Small intestine (tissue), 16 donors: ENCODE measurements at places on chromosomes 1 and 21. TPM values are rescaled to one million over a fixed set of nuclear protein-coding genes. Genes with fewer than 3 reads are reported as not detected.

DNA sequence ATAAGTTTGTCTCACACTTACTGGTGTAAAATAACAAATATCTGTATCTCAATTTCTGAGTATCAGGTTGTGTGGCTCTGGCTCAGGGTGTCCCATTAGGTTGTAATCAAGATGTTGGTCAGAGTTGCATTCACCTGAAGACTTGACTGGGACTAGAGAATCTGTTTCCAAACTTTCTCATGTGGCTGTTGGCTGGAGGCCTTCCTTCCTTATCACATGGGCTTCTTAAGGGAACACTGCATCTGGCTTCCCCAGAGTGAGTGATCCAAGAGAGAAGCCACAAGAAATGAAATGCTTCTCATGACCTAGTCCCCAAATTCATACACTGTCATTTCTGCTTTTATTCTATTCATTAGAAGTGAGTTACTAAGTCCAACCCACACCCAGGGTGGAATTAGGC is 568.4 kb upstream of the CAMK1G start:
- no peaks in the 10 kb centered on the region for H3K27me3 ChIP-seq
- H3K36me3 ChIP-seq = no peaks in the 10 kb centered on the region
- H3K4me3 ChIP-seq = no peak overlapping the region

- H3K27me3 ChIP-seq = no peaks in the 10 kb centered on the region
- peaks cover 4% of the 10 kb centered on the region for H3K4me1 ChIP-seq
- no peak for DNase-seq
- peak overlapping the region; percentile 15 for H3K27ac ChIP-seq
- H3K36me3 ChIP-seq = peaks cover 8% of the 10 kb centered on the region
These were observed 11.5 kb downstream of the AK2 start for GRCh38 chr1:33025180-33025569.

DNA sequence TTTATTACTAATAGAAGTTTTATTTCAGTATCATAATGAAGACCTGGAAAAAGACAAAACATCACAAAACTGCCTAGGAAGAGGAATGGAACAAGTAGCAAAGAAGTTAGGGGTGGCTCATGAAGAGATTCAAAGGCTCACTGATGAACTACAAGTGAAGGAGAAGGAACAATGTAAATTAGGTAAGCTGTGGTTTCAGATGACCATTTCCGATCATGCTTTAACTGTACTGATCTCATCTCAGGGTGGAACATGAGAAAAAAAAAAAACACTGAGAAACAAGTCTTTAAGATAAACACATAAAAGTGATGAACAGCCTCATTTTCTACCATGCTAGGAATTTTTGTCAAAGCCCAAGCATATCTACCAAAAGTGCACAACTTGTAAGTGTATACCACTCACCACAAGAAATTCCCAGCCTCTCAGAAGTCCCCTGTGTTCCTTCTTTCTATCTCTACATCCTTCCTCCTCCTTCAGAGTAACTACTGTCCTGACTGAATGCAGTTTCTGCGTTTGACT is 19.6 kb downstream of the CCDC30 start:
- H3K27ac ChIP-seq = no peak overlapping the region
- no peak for DNase-seq
- peaks cover 9% of the 10 kb centered on the region for H3K36me3 ChIP-seq
- no peaks in the 10 kb centered on the region for H3K27me3 ChIP-seq
- H3K4me3 ChIP-seq = no peak overlapping the region
- no peaks in the 10 kb centered on the region for H3K4me1 ChIP-seq

DNA sequence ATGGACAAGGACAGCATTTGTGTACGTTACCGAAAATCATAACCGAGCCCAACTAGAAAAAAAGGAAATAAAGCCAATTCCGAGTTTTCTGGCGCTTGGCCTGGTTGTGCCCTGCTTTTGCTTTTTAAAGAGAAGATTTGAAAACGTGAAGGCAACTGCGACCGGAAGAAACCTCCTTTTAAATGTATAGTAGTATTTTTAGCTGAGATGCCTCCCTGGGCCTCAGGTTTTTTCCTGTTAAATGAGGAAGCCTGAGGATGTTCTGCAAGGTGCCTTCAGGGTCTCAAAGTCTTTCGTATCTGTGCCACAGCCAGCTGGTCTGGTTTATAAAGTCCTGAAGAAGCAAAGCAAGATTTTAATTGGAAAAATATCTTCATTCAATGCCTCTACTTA is 371 bp upstream of the ODF2L start:
- no peaks in the 10 kb centered on the region for H3K36me3 ChIP-seq
- peak overlapping the region; percentile 67 for H3K4me3 ChIP-seq
- H3K27me3 ChIP-seq = no peaks in the 10 kb centered on the region
- H3K27ac ChIP-seq = peak overlapping the region; percentile 71
- H3K4me1 ChIP-seq = no peaks in the 10 kb centered on the region

DNA sequence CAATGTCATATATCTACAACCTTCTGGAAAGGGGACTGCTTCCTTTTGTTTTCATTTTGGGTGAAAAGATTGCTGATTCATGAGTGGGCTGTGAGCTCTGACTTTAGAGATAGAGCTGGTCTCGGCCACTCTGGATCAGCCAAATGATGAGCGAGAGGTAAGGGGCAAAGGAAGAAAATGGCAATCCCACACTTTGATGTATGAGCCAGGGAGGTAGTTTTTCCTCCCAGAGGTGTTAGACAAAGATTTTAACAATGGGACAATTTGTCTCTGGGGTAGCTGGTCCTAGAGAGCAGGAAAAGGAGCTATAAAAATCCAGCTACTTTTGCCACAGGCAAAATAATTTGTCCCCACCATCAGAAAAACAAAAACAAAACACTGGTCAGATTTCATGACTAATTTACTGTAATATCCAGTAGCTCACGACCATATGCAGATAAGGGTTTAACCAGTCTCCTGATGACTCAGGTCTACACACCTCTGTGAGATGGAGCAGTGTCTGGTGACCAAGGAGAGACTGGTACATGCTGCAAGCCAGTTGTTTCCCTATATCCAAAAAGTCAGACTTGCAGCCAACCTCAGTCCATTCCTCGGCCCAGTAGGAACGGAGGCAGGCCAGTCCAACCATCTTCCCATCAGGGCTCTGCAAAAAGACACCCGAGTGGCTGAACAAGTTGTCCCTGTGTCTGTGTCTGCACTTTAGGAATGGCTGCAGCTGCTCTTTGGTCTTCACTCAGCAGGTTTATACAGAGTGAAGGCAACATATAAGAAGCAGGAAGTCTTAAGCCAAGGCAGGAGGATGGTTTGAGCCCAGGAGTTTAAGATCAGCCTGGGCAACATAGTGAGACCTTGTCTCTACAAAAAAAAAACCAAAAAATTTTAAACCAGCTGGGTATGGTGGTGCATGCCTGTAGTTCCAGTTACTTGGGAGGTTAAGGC is 29.2 kb downstream of the DNASE2B start:
- H3K4me1 ChIP-seq = no peaks in the 10 kb centered on the region
- H3K36me3 ChIP-seq = no peaks in the 10 kb centered on the region
- H3K4me3 ChIP-seq = no peak overlapping the region
- no peaks in the 10 kb centered on the region for H3K27me3 ChIP-seq
- no peak overlapping the region for H3K27ac ChIP-seq

DNA sequence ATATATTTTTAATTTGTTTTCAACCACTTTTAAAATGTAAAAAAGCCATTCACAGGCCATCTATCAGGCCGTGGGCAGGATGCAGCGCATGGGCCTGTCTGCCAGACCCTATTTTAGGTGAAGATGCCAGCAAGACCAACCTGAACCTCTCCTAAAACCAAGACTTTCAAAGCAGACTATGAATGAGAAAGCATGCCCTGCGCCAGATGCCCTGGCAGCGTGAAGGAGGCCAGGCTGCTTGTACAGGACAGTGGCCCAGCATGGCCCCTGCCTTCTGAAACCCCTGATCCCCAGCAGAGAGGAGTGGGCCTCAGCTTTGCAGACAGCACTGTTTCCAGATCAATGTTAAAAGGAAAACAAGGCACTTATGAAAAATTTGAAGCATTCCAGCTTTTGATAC is 31.6 kb downstream of the WDR4 start:
- H3K27me3 ChIP-seq = no peaks in the 10 kb centered on the region
- no peaks in the 10 kb centered on the region for H3K4me1 ChIP-seq
- no peak for DNase-seq
- H3K36me3 ChIP-seq = peaks cover 84% of the 10 kb centered on the region

DNA sequence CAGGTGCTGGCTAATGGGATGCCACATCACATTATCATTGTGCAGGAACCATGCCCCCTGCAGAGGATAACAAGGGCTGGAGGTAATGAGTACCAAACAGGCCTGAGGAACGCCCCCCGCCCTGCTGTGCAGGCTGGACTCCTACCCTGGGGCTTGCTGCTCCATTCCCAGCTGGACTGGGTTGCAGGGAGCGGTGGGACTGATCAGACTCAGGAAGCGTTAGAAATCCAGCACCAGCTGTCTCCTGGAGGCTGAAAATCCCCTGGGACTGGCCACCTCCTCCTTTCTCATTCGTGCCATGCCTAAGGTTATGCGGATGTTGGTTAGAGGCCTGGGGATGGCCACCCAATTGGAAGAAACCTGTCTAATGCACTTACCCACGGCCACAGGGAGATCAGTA is 36.9 kb upstream of the POU3F1 start:
- no peak for DNase-seq
- no peak overlapping the region for H3K27ac ChIP-seq
- H3K4me1 ChIP-seq = no peaks in the 10 kb centered on the region
- H3K36me3 ChIP-seq = no peaks in the 10 kb centered on the region
- no peak overlapping the region for H3K4me3 ChIP-seq

DNA sequence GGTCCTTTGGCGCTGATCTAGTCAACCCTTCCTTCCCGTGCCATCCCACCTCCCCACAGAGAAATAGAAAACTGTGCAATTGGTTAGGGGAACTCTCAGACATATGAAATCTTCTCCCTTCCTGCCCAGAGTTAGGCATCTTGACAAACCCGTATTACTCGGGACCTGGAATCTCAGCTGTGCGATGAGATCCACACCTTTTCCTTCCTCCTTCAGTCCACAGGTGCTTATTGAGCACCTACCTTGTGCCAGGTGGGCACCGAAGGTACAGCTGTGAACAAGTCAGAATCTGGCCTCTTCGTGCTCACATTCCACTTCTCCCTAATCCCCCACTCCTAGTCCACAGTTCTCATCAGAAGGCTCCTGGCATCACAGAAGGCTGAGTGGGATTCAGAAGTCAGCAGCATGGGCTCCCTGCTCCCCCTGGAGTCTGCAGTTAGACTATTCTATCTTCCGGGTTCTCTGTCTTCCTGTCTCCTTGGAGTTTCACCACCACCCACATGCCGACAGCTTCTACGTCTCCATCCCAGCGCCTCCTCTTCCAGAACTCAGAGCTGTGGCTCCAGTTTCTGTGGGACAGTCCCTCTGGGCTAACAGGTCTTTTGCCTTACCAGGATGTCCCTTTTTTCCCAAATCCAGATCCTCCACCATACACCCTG is 23.0 kb downstream of the KNCN start:
- peaks cover 17% of the 10 kb centered on the region for H3K4me1 ChIP-seq
- no peak overlapping the region for H3K4me3 ChIP-seq

GRCh38 chr1:56773341-56774066 is 45.7 kb downstream of the FYB2 start:
- no peaks in the 10 kb centered on the region for H3K4me1 ChIP-seq
- H3K36me3 ChIP-seq = no peaks in the 10 kb centered on the region
- DNase-seq = no peak
- no peak overlapping the region for H3K4me3 ChIP-seq
- H3K27ac ChIP-seq = no peak overlapping the region
- no peaks in the 10 kb centered on the region for H3K27me3 ChIP-seq

GRCh38 chr1:61318319-61319125 is 236.2 kb downstream of the NFIA start:
- H3K4me1 ChIP-seq = no peaks in the 10 kb centered on the region
- no peak overlapping the region for H3K4me3 ChIP-seq
- no peaks in the 10 kb centered on the region for H3K36me3 ChIP-seq
- no peak for DNase-seq
- no peaks in the 10 kb centered on the region for H3K27me3 ChIP-seq

DNA sequence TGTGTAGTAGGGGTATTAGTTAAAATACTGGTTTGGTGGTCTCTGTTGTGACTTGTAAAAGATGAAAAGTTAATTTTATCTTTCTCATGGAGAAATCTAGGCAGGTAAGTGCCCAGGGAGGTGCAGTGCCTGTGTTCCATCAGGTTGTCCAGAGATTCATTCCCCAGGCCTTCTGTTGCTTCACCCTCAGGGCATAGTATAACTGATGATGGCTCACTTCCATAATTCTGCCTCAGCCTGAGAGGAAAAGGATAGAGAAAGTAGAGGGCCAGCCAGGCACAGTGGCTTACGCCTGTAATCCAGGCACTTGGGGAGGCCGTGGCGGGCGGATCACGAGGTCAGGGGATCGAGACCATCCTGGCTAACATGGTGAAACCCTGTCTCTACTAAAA is 153.9 kb downstream of the FMN2 start:
- no peaks in the 10 kb centered on the region for H3K4me1 ChIP-seq
- H3K27me3 ChIP-seq = no peaks in the 10 kb centered on the region
- H3K36me3 ChIP-seq = no peaks in the 10 kb centered on the region
- no peak overlapping the region for H3K27ac ChIP-seq
- no peak for DNase-seq

GRCh38 chr1:25074351-25075227 is 144.5 kb upstream of the RUNX3 start:
- DNase-seq = no peak
- no peaks in the 10 kb centered on the region for H3K4me1 ChIP-seq

- H3K4me1 ChIP-seq = no peaks in the 10 kb centered on the region
- no peak overlapping the region for H3K27ac ChIP-seq
- H3K4me3 ChIP-seq = no peak overlapping the region
- DNase-seq = no peak
- H3K27me3 ChIP-seq = no peaks in the 10 kb centered on the region
These were observed 45.2 kb downstream of the PLPP3 start for GRCh38 chr1:56534130-56534651.

DNA sequence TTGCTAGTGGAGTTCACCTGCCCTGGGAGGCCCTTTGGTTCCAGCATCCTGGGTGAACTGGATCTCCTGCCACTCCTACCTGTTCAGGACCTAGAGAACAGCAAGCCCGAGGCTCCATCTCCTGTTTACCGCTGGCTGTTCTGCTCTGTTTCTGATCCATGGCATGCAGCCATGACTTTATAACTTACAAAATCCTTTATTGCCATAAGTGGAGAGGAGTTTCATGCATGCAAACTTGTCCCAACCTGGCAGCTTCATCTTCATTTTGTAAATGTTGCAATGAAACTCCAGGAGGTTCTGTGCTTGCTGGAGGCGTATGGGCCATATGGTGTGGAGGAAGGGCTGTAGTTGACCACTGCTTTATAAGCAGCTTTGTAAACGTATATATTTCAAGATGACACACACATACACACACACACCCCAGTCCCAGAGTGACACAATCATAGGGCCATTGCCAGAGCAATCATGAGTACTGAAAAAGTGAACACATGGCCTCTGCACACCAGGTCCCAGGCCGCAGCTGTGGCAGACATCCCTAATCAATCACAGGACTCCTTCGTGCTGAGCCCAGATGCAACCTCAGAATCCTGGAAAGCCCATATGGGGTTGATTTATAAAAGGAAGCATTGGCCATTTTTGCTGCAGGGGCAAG is 69.0 kb downstream of the UBIAD1 start:
- DNase-seq = peak; percentile 43
- H3K27ac ChIP-seq = no peak overlapping the region

GRCh38 chr1:236141447-236142252 is 689 bp upstream of the GPR137B start:
- H3K36me3 ChIP-seq = no peaks in the 10 kb centered on the region
- peak; percentile 68 for DNase-seq
- H3K27ac ChIP-seq = no peak overlapping the region
- H3K27me3 ChIP-seq = peaks cover 33% of the 10 kb centered on the region

GRCh38 chr1:23129846-23130245 is 38.8 kb downstream of the LUZP1 start:
- DNase-seq = no peak
- no peaks in the 10 kb centered on the region for H3K36me3 ChIP-seq
- no peak overlapping the region for H3K4me3 ChIP-seq
- H3K27ac ChIP-seq = no peak overlapping the region
- H3K4me1 ChIP-seq = peaks cover 11% of the 10 kb centered on the region
- no peaks in the 10 kb centered on the region for H3K27me3 ChIP-seq

The NLRP3 gene
- 0.94 TPM for polyA plus RNA-seq

The TDRD10 gene
- not detected for polyA plus RNA-seq

The CCDC27 gene
- not detected for polyA plus RNA-seq

The CD1B gene
- polyA plus RNA-seq = not detected

The VWA5B1 gene
- polyA plus RNA-seq = not detected
